NCI-H748 treated with DMSO at 0.1 percent for 48 hours (cell line): ENCODE measurements at places on chromosomes 3 and 15.

GRCh38 chr3:105719791-105720190 lies 149.0 kb downstream of the CBLB start:
- DNase-seq, result no peak

DNA sequence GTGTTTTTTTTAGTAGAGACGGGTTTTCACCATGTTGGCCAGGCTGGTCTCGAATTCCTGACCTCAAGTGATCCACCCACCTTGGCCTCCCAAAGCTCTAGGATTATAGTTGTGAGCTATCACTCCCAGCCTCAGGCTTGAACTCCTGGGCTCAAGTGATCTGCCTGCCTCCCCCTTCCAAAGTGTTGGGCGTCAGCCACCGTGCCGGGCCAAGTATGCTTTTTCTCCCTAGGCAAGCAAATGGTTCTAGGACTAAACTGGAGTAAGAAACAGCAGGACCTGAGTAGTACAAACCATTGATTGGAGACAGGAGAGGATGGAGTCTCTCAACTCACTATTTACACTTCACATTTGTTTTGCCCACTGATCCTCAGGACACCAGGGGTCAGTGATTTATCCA lies 4.6 kb upstream of the PTPN9 start:
- no peak for DNase-seq

DNA sequence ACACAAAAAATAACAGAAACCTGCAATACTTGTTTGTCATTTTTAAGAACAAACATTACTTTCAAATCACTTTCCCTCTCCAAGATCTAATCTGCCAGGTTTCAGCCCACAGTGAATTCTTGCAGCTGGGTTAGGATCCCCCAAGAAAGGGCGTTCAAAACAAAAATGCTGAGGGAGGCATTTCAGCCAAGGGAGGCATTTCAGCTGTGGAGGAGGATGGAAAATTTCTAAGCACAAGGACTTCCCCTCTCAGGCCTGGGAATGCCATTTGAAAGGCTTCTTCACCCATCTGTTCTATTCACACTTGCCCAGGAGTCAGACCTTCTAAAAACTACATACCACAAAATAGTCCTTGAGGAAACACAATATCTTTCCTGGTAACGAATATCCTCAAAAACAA lies 69.1 kb downstream of the P3H2 start:
- no peak for DNase-seq

GRCh38 chr3:64824394-64824909 lies 136.7 kb upstream of the ADAMTS9 start:
- DNase-seq, result no peak

DNA sequence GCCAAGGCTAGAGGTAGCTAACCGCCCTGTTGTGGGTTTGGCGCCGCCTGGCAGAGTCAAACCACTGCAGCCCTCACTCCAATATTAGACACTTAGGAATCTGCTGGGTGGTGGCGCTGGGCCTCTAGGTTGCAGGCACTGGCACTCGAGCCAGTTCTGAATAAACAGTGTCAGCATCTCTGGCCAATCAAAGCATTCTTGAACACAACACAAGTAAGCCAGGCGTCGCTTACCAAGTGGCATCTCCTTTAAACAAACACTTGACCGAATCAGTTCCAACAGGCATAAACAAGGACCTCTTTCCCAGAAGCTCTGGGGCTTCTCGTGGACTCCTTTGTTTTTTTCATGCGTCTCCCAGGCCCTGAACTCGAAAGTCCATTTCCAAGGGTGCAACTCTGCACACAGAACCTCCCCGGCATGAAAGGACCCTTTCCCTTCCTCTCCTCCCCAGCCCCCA lies 82.3 kb downstream of the LRIG1 start:
- no peak for DNase-seq

DNA sequence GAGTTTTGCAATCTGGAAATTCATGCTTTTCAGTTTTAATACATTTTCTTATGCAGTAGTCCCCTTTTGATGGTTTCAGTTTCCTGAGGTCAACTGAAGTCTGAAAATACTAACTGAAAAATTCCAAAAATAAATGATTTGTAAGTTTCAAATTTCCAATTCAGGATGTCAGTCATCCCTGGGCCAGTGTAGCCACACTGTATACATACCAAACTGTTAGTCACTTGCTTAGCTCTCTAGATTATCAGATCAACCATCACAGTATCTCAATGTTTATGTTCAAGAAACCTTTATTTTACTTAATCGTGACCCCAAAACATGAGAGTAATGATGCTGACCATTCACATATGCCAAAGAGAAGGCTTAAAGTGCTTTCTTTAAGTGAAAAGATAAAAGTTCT lies 715.5 kb downstream of the GBE1 start:
- no peak for DNase-seq

- DNase-seq, result no peak
These were observed 128.5 kb downstream of the CHSY1 start for GRCh38 chr15:101123222-101123910.

DNA sequence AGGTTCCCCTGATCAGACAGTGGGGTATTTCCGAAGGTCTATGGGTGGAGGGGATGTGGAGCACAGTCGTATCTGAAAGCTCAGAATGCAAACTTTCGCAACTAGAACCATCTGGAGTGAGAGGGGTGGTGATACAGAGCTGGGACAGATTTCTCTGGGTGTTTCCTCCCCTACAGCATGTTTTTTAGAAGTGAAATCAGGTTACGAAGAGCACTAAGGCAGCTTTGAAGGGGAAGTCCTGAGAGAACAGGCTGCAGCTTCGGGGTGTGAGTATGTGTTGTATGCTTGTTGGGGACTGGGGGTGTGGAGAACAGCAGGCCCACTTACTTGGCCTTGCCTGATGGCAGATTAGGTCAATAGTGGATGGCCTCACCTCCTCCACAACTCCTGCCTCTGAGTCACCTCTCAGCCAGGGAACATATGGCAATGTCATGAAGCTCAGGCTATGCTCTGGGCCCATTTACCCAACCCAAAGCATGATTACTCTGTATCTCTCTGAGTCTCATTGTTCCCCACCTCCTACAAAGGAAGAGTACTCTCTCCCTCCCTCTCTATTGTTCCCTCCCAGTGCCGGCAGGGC lies 107.2 kb upstream of the RASGRP1 start:
- DNase-seq, result no peak

- no peak for DNase-seq
These were observed 32.7 kb downstream of the LYZL4 start for GRCh38 chr3:42377681-42378080.

GRCh38 chr3:37957539-37957936 lies 33.0 kb upstream of the VILL start:
- no peak for DNase-seq

- DNase-seq, result no peak
These were observed 910.1 kb downstream of the MCTP2 start for GRCh38 chr15:95141486-95141885.

- DNase-seq, result no peak
These were observed 508.8 kb downstream of the DIPK2A start for GRCh38 chr3:144480416-144480919.

GRCh38 chr15:40739854-40740253 lies 15.2 kb downstream of the RMDN3 start:
- no peak for DNase-seq

GRCh38 chr3:15845475-15845874 lies 47.7 kb upstream of the ANKRD28 start:
- DNase-seq, result no peak

- no peak for DNase-seq
These were observed 161.2 kb upstream of the ABI3BP start for GRCh38 chr3:101154401-101154800.

DNA sequence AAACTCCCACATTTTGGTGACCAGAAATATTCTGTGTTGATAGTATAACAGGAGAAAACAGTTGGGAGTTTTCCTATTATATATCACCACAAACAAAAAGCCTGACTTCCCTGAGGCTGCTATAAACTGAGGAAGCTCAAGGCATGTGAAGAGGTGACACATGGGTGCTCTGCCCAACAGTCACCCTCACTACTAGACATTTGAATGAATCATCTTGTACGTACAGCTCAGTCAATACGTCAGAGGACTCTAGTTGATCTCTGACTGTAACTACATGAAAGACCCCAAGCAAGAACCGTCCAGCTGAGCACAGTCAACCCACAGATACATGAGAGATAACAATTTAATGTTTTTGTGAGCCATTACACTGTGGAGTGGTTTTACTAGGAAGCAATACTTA lies 338.3 kb upstream of the ATP11B start:
- DNase-seq, result no peak

- DNase-seq, result no peak
These were observed 8.4 kb downstream of the TMEM40 start for GRCh38 chr3:12750658-12751071.

DNA sequence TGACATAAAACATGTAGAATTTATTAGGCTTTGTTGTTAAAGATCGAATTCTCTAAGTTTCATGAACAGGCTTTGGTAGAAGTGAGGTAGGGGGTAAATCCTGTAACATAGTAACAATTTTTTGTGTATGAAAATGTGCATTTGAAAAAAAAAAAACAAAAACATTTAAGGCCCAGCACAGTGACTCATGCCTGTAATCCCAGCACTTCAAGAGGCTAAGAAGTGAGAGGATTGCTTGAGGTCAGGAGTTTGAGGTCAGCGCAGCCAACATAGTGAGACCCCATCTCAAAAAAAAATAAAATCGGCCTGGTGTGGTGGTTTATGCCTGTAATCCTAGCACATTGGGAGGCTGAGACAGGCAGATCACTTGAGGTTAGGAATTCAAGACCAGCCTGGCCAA lies 26.8 kb upstream of the PPP4R2 start:
- no peak for DNase-seq

GRCh38 chr3:7663771-7664170 lies 802.9 kb downstream of the GRM7 start:
- no peak for DNase-seq

GRCh38 chr3:190596349-190597285 lies 82.7 kb downstream of the IL1RAP start:
- no peak for DNase-seq

DNA sequence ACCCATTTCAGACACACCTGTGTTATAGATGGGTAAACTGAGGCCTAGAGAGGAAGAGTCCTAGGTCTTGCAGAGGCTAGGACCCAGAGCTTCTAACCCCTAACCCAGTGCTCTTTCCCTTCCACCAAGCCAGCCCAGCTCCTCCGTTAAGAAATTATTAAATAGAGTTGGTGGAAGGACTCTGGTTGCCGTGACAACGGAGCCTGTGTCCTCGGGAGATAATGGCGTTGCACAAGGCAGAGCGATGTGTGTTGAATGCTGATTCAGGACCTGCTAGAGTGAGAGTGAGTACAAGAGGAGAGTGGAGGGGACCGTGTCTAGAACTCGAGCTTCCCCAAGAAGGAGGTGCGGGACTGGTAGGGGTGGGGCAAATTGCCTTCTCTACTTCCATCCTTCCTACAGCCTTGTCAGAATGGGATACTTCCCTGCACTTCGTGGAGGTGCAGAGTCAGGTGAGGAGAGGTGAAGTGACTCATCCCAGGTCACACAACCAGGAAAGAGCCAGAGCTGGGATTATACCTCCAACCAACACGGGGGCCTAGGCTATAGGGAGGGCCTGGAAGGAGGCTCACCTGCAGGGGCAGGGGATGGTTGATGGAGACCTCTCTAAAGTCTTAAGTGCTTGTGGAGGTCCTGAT lies 8.6 kb downstream of the SLC6A1 start:
- DNase-seq, result no peak

DNA sequence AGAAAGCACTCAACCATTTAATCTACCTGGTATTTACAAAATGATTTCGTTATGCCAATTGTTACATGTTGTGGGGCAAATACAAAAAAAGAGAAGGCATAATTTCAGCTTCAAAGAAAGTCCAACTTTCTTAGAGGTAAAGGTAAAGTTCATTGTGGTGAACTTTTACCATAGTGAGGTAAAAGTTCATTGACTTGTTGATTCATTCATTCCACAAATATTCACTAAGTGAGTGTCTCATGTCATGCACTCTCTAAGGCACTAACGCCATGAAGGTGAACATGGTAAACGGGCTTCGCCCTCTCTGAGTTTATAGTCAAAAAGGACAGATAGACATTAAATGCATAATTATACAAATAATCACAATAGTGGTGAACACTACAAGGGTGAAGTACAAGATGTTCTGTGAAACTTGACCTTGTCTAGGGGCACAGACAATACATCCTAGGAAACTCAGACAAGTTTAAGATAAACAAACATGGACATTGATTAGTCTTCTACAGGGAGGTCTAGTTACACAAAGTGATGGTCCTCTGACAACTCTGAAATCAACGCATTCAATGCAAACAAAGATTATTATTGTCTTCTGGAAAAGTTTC lies 378.6 kb downstream of the MAGI1 start:
- no peak for DNase-seq

DNA sequence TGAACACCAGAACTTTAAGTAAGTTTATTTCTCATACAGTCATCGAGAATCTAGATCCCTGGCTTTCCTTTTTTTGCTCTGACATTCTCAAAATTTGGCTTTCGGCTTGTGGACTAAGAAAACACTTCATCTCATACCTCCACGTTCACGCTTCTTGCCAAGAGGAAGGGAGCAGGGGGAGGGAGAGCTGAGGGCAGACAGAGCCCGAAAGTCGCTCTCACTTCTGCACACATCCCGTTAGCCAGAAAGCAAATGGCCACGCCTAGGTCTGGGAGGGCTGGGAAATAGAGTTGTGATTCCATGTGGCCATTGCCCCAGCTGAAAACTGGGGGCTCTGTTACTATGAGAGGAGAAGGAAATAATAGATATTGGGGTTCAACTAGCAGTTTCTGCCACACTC lies 57.3 kb downstream of the MAP6D1 start:
- no peak for DNase-seq

- DNase-seq, result no peak
These were observed 61.9 kb downstream of the NSMCE3 start for GRCh38 chr15:29207758-29208108.

DNA sequence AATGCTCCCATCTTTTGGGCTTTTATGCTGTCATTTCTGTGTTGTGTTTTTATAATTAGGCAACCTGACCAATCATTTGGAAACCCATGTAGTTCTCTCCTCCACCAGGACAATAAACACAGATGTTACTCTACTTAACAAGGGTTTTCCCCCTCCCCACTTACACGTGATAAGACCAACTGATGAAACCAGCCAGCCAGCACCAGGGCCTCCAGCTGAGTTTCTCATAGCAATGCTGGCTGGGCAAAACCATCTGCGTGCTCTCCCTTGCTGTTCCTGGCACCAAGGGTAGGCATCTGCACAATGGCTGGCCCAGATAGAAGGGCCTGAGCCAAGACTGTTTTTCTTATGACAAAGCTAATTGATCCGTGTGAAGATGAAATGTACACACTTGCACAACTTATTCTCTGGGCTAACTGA lies 310.4 kb downstream of the PLCL2 start:
- no peak for DNase-seq

DNA sequence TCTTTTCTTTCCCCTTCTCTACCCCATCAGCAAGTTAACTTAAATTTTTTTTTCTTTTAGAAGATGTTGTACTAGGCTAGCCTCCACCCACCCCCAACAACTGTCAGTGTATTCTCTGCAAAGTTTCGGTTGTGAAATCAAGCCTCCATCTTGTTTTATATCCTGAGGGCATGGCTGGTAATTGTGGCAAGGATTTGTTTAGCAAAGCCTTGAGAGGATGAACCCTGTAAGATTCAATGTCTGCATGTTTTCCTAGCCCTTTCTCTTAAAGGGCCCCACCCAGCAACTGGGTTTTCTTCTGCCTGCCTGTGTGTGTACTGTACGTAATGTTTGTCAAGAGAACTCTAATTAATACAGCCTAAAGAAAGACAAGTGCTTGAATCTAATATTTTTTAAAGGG lies 475.3 kb downstream of the FHIT start:
- DNase-seq, result no peak
